ENCODE measurements at places on chromosomes 3 and 15.

- DNase-seq, result no peak
Measured at GRCh38 chr3:15936312-15936711, 138.5 kb upstream of the ANKRD28 start.

DNA sequence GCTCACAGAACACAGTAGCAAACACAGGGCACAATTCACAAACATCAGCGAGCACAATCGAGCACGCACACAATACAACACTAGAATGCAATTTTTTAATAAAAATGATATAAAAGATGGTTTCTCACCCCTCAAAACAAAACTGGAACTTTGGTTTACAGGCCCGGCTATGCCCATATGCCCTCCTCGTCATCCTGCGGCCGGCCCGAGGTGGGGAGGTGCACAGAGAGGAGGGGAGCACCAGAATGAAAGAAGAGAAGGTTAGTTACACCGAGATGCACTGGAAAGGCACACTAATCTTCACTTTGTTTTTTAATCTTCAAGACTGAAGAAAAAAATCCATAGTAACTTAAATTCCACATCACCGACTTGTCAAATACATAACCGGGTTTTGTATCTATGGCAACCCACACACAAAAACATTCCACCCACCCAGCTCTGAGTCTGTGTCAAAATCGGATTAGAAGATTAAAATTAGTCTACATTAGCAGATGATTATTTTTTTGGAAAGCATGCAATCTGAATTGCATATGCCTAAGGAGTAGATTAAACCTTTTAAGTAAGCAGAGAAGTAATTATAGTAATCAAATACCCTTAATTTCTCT is 196.7 kb upstream of the WNT5A start:
- DNase-seq, result no peak

DNA sequence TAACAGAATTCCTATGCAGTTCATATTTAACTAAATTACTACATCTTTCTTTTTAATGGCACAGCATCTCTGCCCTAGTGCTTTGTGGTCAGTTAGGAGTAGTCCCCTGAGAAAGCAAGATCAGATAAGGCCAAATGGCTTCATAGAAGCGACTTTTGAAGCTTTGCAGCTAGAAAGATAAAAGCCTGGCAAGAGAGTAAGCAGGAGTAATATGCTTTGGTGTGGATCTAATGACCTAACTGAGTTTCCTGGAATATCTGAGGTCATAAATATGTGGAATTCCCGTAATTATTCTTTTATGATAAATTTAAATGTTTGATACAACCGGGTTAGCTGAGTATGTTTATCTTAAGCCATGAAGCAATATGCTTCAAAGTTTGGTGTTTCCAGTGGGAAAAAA is 374.9 kb upstream of the LRRC3B start:
- no peak for DNase-seq

DNA sequence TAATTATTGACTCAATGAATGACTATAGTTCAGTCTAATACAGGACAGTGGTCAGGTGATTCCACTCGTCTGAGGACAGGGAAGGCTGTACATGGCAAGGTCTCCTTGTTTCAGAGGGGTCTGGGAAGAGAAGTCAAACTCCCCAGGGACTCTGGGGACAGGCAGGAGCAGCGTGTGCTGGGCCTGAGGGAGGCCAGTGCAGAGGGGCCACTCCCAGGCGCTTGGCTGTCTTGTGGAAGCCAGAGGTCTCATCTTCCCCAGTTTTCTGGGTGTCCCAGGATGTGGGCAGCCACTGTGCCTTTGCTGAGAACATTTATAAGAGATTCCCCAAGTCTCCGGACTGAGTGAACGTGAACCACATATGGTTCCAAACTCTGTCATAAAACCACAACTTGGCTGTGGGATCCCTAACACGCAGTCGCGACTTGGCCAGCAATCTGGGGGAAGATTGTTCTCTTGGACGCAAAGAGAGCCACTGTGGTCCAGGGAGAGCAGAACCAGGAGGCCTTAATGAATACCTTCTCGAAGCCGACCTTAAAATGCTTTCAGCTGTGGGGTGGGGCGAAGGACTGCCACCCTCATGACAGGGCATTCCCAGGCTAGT is 30.4 kb downstream of the BHLHE40 start:
- DNase-seq, result no peak

DNA sequence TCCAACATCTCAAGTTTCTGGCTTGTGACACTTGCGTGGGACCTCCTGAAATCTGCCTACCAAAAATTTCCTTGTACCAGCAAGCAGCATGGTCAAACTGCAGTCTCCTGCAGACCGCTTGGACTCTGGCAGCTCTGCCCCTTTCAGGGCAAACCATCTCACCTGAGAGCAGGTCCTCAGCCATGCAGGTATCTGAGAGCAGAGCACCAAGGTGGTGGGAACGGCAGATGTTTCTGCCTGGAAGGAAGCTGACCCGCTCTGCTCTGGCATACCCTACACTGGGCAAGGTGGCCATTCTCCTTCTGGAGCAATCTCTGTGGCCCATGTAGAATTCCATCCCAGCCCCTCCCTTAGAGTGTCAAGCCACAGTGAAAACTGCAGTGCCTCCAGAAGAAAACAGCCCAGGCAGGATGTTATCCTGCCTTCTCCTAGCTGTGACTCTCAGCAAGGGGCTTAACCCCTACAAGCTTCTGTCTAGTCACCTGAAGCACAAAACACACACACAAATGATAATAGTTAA is 21.6 kb downstream of the MESD start:
- DNase-seq, result no peak

- DNase-seq, result no peak
Measured at GRCh38 chr3:94887065-94887464, 824.2 kb downstream of the NSUN3 start.

DNA sequence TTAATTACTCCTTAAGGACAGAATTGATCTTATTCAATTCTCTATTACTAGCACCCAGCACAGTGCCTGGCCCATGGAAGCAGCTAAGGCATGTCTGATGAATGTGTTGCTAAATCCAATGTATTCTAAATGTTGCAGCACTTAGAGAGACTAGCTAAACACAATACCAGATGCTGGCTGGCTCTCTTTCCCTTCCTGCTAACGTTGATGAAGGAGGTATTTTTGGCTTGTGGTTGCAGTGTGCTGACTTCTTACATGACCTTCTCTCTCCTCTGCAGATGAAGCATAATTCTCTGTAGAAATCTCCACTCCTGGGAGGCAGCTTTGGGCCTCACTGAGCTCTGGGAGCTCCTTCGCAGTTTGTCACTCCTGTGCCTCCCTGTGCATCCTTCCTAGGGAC is 183.6 kb downstream of the PEX5L start:
- no peak for DNase-seq

GRCh38 chr15:65998486-65998885 is 129.2 kb downstream of the RAB11A start:
- no peak for DNase-seq

- no peak for DNase-seq
Measured at GRCh38 chr3:189286916-189287315, 115.1 kb downstream of the TPRG1 start.

- DNase-seq, result peak; percentile 38
Measured at GRCh38 chr3:38165722-38166387, 518 bp downstream of the OXSR1 start.

DNA sequence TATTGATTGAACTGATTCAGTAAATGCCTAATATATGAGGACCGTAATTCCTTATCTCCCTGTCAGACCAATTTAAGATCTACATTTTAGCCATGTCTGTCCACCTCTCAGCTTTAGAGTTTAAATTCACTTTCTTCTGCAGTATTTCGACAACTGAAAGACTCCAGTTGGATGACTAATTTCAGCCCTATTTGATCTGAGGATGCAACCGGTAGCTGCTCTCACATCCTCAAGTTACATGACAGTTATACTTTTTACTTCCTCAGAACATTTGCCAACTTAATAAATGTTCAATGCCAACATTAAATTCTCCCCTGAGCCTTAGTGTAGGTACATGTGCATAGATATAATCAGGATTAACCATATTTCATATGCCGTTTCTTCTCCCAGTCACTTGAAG is 2.5 kb upstream of the HHLA2 start:
- no peak for DNase-seq

DNA sequence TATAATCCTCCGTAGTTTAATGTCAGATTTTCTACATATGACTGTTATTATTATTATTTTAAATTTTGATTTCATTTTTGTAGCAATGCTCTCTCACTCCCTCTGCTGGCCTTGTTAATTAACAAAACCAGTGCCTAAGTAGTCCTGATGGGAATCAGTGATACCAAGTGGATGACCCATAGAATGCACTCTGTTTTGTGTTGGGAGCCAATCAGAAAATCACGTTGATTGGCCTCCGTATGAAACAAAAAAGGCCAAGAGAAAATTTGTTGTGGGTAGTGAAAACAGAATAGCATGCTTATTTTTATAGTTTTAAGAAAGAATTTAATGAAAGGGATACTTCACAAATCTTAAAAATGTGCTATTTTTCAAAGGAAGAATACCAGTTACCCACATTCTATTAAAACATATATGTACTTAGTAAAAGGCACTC is 34.4 kb upstream of the MEIS2 start:
- DNase-seq, result no peak

DNA sequence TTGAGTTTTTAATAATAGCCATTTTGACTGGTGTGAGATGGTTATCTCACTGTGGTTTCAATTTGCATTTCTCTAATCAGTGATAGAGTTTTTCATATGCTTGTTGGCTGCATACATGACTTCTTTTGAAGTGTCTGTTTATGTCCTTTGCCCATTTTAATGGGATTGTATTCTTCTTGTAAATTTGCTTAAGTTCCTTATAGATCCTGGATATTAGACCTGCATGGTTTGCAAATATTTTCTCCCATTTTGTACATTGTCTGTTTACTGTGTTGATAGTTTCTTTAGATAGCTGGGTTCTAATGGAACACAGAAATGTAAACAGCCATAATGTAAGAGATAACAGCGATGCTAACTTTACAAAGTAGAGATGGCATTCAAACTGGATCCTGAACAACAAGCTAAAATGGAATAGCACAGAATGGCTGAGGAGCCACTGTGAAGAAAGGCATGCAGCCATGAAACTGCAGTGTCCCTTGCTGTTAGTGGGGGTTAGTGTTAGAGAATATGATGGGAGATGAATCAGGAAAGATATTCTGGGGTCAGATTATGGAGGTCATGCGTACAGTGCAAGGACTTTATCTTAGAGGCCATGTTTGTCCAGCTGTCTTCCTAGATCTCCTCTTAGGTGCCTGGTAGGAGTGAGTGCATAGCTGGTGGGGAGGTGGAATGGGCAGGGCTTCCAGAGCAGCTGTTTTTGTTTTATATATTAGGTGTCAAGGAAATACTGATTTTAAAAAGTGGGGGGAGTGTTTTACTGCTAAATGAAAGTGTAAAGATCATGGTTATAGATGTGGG is 48.1 kb downstream of the BBS4 start:
- no peak for DNase-seq

DNA sequence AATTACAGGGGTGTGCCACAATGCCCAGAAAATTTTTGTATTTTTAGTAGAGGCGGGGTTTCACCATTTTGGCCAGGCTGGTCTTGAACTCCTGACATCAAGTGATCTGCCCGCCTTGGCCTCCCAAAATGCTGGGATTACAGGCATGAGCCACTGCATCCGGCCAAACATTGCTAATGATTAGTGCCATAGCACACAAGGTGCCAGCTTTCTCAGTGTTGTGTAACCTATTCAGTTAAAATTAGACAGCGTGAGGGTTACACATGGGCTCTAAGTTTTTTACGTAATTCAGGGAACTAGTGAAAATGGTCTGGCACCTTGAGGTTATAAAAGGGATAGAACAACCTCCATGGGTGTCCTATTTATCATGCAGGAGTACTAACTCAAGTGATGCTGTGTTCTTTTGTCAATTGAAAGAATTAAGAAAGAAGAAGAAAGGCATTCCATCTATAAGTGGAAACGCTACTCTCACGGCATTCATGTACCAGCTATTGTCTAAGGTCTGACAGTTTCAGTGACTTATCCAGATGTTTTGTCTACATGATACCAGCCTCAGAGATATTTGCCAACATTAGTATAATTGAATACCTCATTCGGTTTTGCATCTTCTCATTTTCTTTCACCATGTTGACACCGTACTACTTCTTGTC is 84.7 kb downstream of the EOMES start:
- no peak for DNase-seq

- DNase-seq, result no peak
Measured at GRCh38 chr3:168844894-168845482, 749.3 kb upstream of the GOLIM4 start.

GRCh38 chr3:15430624-15431023 is 3.2 kb downstream of the EAF1 start:
- no peak for DNase-seq

DNA sequence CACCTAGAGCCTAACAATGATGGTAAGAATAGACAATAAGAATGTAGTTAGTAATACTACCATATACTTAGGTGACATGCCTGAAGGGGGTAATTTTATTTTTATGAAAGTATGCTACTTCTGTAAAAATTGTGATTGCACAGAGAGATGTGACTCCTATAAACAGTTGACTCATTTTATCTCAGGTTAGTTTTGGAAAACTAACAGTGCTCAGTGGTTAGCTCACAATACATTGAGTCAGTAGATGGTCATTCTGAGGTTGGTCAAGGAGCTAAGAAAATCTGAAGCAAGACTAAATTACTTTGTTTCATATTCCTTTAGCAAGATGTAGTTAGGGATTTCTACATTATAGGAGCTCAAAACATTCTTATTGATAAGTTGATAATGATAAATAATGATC is 271.0 kb downstream of the EDEM1 start:
- no peak for DNase-seq

DNA sequence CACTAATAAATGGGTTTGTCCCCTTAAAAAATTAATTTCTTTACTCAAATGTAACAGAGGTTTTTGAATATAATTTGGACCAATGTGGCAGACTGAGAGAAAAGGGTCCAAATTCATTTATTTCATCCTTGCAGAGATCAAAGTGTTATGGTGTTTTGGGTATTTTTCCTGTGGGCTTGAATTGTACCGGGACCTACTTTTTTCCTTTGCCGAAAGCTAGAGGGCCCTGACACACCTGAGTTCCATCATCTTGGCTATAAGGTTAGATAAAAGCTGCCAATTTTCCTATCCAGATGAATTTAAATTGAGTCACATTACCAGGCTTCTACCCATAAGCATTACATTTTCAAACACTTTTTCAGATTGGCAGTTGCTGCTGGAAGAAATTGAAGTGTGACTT is 908 bp downstream of the CCNB2 start:
- DNase-seq, result no peak

- DNase-seq, result no peak
Measured at GRCh38 chr3:97871801-97872524, 50.2 kb downstream of the CRYBG3 start.
